Mesenteric fat pad (tissue), 1 donor: ENCODE measurements at places on chromosomes 6 and 20.

DNA sequence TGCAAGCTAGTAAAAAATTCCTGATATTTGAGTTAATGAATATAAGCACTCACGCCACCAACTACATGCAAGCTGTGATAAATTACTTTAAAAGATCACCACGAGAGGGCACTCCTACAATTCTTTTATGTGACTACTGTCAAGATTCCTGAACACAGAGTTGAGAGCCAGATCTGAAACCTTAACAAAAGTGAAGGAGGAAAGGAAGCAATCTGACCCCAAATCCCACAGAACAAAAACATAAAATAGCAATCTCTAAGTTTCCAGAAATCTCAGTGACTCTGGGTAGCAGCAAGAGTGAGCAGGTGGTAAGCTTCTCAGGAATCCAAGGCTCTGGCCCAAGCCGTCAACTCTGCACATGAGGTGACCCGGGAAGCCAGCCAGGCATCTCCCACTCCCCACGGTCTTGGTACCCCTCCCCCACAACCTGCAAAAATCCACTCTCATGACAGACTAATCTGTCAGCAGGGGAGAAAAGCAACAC lies 55.1 kb downstream of the STAU1 start:
- no peak for DNase-seq

DNA sequence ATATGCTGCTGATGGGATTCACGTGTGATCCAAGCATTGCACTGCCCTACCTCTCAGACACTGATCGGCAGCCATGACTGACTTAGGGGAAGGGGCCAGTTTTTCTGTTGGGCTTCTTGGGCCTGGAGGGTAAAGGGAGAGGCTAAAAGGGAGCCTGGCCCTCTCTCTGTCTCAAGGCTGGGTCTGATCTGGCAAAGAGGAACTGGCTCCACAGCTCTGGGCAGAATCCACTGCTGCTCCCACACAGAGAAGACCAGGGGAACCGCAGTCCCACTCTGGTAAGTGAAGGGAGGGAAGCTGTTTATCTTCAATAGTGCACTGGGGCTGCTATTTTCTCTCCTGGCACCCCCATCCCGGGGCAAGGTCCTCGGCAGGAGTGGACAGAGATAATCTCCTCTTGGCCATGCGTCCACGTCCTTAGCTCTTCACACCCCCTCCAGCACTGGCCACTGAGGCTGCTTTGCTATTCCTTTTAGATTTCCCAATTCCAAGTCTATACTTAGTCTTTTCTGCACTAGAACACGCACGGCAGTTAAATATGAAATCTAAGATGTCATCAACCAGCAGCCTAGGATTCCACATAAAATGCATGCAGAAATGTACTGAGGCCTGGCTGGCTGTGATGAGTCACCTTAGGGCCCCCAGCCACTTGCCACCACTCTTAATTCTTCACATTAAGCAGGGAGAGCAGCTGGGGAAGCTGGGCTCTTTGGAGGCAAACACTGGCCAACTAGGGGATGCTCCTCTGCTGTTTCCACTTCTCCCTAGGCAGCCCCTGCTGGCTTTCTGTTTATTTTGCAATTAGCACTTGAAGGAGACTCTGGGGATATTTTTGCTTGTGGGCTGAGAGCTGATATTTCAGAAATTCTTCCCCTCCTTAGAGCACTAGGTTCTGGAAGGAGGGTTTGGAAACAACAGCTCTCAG lies 87.8 kb upstream of the ARMC2 start:
- no peak for DNase-seq

GRCh38 chr6:5133943-5134342 lies 48.8 kb downstream of the PPP1R3G start:
- DNase-seq: no peak

- no peak for DNase-seq
Measured at GRCh38 chr6:32685603-32686002, 19.1 kb upstream of the HLA-DQB1 start.

DNA sequence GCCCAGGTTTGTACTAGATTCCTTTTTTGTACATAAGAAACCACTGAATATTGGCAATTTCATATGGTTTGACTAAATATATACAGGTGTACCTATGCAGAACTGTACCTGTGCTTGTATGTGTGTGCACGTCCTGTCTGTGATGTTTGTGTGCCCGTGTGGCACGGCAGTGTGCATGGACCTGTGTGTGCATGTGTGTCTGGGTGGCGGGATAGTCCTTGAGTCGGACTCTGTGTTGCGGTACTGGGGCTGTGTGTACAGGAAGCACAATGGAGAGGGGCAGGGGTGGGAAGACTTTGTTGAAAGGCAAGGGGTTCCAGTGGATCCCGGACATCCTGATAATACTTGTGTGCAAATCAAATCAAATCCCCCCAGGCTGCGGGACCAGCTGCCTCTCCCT lies 3.4 kb upstream of the FAM83C start:
- DNase-seq: no peak

DNA sequence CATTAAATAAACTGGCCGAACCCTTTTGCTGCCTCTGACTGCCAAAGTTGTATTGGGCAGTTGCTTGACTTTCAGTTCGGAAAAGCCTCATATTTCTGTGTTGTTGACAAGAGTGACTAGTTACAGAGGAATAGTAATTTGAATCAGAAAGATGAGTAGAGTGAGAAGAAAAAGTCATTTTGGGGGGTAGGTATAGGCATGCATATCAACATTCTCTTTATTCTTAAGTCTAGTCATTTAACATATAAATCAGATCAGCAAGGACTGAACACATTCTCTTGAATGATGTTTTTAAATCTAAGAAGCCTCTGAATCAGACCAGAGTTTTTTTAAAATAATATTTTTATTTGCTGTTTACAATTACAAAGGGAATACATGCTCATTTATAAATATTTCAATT lies 4.9 kb upstream of the LMBRD1 start:
- no peak for DNase-seq

- DNase-seq: no peak
Measured at GRCh38 chr6:50822078-50822476, 3.4 kb downstream of the TFAP2B start.

DNA sequence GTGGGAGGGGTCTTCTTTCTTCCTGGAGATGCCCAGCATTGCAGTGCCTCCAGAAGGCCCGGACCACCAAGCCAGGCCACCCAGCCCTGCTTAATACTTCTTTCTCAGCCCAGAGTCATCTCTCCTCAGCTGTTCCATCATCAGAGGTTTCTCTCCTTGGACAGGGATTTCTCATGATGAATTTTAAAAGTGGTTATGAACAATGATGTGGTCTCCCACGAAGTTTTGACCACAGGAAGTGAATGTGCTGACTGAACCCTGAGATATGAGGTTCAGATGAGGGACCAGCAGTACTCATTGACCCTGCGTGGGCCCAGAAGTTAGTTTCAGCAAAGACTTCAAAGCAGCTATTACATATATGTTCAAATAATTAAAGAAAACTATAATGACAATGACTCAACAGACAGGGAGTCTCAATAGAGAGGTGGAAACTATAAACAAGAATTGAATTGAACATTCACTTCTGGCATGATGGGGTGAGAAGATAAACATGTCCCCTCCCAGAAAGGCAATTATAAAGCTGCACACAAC lies 114.5 kb upstream of the SLC22A16 start:
- DNase-seq: no peak

DNA sequence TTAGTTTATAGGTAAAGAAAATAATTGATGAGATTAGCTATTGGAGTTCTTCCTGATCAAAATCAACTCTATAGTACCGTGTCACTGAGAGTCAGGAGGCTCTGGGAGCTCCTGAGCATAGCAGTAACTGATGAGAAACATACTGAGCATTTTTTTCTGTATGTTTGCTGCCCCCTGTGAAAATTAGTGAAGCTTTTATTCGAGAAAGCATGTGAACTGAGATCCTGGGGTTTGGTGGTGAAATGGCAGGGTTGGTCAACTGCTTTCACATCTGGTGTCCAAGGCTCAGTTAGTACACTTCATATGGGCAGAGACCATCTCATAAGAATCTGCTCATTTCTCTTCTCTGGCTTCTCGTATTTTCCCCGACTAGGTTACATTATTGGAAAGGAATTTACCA lies 4.1 kb upstream of the ABT1 start:
- DNase-seq: no peak
